Activated T-helper 1 cell treated with anti-CD3 and anti-CD28 coated beads, Interleukin-12 subunit alpha, Interleukin-12 subunit beta, Interleukin-2, Interleukin-4 antibody, amounts not matched to agents 30 ng/mL and 10 ng/mL and 1 ng/mL, durations not matched to agents 14 hours and 24 hours and 36 hours (primary cell): ENCODE measurements at places on chromosomes 2 and 18. TPM values are rescaled to one million over a fixed set of nuclear protein-coding genes. Genes with fewer than 3 reads are reported as not detected.

- peaks cover 13% of the 10 kb centered on the region for H3K36me3 ChIP-seq
- H3K4me3 ChIP-seq = no peak overlapping the region
- H3K4me1 ChIP-seq = peaks cover 33% of the 10 kb centered on the region
- peaks cover 3% of the 10 kb centered on the region for H3K27me3 ChIP-seq
- no peak overlapping the region for H3K27ac ChIP-seq
Measured at GRCh38 chr2:178452870-178453269, 1.7 kb downstream of the PJVK start.

DNA sequence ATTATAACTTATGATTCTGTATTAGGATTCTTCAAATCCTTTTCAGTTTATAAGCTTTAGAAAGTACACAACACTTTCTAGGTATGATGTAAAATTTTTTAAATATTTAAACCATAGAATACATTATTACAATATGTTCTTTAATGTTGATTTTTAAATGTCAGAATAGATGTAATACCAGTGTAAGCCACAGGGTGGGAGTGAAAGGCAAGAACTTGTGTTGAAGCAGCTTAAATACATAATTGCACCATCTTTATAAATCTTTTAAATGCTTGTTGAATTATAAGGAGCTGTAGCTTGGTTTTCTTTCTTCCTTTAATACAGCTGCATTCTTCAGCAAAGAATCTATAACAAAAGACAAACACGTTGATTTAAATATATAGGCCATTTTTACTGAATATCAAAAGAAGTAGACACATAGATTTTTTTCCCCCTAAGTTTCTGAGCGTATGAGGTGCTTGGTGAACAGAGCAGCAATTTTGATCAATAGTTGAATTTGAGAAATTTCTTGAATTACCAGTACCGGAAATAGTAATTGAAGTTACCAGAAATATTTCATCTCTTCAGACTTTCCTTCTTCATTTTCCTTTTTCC, 63.0 kb downstream of the TANK start:
- H3K4me3 ChIP-seq = no peak overlapping the region
- no peak for DNase-seq
- peaks cover 39% of the 10 kb centered on the region for H3K36me3 ChIP-seq
- H3K4me1 ChIP-seq = peaks cover 20% of the 10 kb centered on the region

GRCh38 chr2:140108706-140109475, 1328.7 kb upstream of the NXPH2 start:
- H3K4me1 ChIP-seq = no peaks in the 10 kb centered on the region
- no peak overlapping the region for H3K4me3 ChIP-seq
- no peak overlapping the region for H3K27ac ChIP-seq
- no peaks in the 10 kb centered on the region for H3K27me3 ChIP-seq

The MOB1A gene
- total RNA-seq = 207 and 221 TPM in 2 replicates

The SLC11A1 gene
- total RNA-seq = 0.05 and 0.27 TPM in 2 replicates

- no peak overlapping the region for H3K27ac ChIP-seq
- no peak overlapping the region for H3K4me3 ChIP-seq
- H3K27me3 ChIP-seq = no peaks in the 10 kb centered on the region
- no peaks in the 10 kb centered on the region for H3K36me3 ChIP-seq
- no peaks in the 10 kb centered on the region for H3K4me1 ChIP-seq
Measured at GRCh38 chr2:108184419-108184818, 55.3 kb upstream of the SULT1C3 start.

- H3K4me3 ChIP-seq = no peak overlapping the region
- H3K27ac ChIP-seq = no peak overlapping the region
- no peaks in the 10 kb centered on the region for H3K27me3 ChIP-seq
- DNase-seq = no peak
- H3K36me3 ChIP-seq = no peaks in the 10 kb centered on the region
Measured at GRCh38 chr2:199309973-199310372, 147.8 kb downstream of the SATB2 start.

The ARHGAP28 gene
- not detected in 2 replicates for total RNA-seq

The MC4R gene
- not detected in 2 replicates for total RNA-seq
